ENCODE measurements at places on chromosomes 16 and 17. TPM values are rescaled to one million over a fixed set of nuclear protein-coding genes. Genes with fewer than 3 reads are reported as not detected.
A peak's percentile ranks its signal among the peaks of the same experiment; 100 is the strongest.

- peak; percentile 29 for DNase-seq
Measured at GRCh38 chr17:80307994-80308691, 47.5 kb downstream of the RNF213 start.

DNA sequence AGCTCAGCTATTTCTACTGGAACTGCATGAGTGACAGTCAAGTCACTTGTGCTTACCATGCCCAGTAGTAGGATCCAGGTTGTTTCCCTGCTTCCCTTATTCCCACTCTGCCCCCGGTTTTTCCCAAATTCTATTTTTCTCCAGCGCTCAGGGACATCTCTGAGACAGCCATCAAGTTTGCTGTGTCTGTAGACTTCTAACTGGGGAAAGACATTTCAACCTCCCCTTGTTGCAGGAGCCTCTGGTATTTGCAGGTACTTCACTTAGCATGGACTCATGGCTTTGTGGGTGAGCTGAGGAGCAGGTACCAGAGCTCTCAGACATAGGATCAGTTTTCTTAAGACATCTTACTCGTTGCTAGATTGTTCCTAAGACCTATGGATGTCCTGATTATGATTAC is 801.6 kb upstream of the RBFOX1 start:
- no peak for DNase-seq

Gene NAGS
- total RNA-seq, result 0.86 TPM

Gene WFIKKN2
- total RNA-seq, result 0.33 TPM

Gene DNASE1L2
- 0.19 TPM for total RNA-seq

Gene SPNS2
- total RNA-seq, result 20.9 TPM

DNA sequence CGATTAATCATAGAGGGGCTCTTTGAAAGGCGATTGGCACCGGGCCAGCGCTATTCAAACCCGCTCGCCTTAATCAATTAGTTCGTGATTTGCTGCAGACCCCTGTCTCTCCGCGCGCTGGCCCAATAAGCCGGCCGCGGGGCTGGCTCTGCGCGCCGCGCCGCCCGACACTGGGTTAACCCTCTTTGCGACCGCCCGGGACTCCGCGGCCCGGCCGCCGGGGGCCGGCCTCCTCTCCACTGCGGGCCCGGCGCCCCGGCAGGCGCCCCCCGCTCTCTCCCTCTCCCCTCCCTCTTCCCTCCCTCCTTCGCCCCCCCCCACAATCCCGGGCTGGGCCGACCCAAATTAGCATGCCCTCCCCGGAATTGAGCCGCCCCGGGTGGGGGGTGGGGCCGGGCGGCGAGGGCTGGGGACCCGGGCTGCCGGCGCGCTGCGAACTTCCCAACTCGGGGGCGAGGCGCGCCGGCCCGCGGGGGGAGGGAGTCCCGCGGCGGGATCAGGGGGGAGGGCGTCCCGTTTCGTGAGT is 428 bp upstream of the SALL1 start:
- DNase-seq, result no peak

GRCh38 chr17:78674595-78675315 is 97.6 kb upstream of the DNAH17 start:
- DNase-seq, result no peak

Gene CCDC57
- 20.3 TPM for total RNA-seq

Gene UMOD
- not detected for total RNA-seq

Gene ABCA6
- 49.4 TPM for total RNA-seq

GRCh38 chr17:77437747-77438146 is 297.0 kb downstream of the SEC14L1 start:
- DNase-seq, result no peak

GRCh38 chr17:63751806-63752205 is 10.2 kb upstream of the STRADA start:
- no peak for DNase-seq

Gene KRTAP1-1
- not detected for total RNA-seq

GRCh38 chr16:50248845-50249244 is 17.5 kb upstream of the ADCY7 start:
- no peak for DNase-seq

DNA sequence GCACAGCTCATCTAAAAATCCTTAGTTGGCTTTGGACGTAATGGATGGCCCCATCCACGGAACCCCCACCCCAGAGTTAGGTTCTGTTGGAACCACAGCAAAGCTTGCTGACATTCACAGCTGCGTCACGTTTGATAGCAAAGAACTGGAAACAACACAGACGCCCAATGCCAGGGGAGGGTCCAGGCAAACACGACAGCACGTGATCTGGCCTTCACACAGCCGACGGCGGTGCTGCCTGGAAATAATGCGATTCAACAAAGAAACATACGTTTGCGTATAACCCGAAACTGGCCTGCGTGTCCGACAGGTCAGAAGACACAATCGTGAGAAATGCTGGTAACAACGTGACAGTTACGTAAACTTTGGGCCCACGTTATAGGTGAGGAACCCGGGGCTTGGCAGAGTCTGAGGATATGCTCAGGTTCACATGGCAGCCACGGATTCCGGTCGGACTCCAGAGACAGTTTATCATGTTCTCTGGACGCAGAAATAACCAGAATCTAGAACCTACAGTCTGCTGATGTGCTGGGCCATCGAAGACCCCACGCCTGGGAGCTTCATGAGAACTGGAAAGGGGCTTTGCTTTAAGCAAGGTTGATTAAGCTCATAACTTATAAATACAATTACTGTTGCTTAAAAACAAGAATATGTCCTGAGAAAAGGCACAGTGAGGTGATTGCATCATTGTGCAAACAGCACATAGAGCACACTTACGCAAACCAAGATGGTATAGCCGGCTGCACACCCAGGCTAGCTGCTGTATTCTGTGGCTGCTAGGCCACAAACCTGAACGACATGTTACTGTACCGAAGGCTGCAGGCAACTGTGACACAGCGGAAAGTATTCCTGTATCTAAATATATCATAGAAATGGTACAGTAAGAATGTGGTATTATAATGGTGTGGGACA is 70.4 kb downstream of the RPH3AL start:
- DNase-seq, result peak; percentile 48

- DNase-seq, result no peak
Measured at GRCh38 chr17:73286863-73287296, 24.9 kb downstream of the CDC42EP4 start.

- DNase-seq, result peak; percentile 91
Measured at GRCh38 chr16:49350265-49351095, 23.1 kb upstream of the C16orf78 start.

- no peak for DNase-seq
Measured at GRCh38 chr17:70202840-70203239, 33.5 kb downstream of the KCNJ2 start.

- no peak for DNase-seq
Measured at GRCh38 chr17:54785643-54786268, 114.9 kb upstream of the TOM1L1 start.

Gene KCNG4
- total RNA-seq, result not detected

Gene CAVIN1
- 737 TPM for total RNA-seq

Gene DHX58
- total RNA-seq, result 13.0 TPM

GRCh38 chr16:57364143-57364542 is 5.6 kb downstream of the CCL22 start:
- no peak for DNase-seq

Gene PSMB3
- total RNA-seq, result 137 TPM

DNA sequence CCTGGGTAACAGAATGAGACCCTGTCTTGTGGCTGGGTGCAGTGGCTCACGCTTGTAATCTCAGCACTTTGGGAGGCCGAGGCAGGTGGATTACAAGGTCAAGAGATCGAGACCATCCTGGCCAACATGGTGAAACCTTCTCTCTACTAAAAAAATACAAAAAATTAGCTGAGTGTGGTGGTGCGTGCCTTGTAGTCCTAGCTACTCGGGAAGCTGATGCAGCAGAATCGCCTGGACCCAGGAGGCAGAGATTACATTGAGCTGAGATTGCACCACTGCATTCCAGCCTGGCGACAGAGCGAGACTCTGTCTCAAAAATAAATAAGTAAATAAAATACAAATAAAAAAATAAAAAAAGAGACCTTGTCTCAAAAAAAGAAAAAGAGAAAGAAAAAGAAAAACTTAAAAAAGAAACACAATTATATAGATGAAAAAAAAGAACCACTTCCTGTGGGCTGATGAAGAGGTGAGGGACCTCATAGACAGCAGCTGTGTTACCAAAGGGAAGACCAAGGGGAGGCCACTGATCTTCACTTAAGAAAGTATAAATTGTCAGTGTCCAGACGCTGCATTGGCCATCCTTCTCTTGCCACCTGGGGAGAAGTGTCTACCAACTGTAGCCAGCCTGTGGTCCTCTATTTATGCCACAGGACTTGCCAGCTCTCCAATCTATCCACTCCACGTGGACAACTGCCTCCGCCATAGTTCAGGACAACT is 24.4 kb upstream of the SMG1 start:
- no peak for DNase-seq

DNA sequence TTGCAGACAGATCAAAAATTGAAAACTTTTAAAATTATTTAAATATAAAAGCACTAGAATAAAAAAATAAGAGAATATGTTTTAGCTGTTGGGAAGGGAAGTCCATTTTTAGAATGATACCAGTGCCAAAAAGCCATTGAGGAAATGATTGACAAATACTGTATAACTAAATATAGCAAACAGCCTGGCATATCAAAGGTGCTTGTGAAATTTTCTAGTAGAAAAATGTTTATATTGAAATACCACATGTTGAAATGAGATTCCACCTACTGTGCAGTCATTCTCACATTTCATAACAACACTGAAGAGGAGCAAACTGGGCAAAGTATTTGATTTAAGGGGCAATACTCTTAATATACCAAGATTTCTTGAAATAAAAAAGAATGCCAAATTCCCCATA is 183.5 kb downstream of the PHKB start:
- no peak for DNase-seq

- peak; percentile 40 for DNase-seq
Measured at GRCh38 chr17:77720946-77721845, 237.3 kb upstream of the TNRC6C start.

DNA sequence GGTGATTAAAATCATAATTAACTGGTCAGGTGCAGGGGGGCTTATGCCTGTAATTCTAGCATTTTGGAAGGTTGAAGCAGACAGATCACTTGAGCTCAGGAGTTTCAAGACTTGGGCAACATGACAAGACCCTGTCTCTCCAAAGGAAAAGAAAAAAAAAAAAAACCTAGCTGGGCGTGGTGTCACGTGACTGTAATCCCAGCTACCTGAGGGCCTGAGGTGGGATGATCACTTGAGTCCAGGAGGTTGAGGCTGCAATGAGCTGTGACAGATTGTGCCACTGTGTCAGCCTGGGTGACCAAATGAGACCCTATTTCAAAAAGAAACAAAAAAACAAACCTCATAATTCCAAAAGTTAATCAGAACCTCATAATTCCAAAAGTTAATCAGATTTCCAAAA is 505.5 kb downstream of the CDH8 start:
- DNase-seq, result no peak
